ENCODE measurements at places on chromosomes 2 and 18.

- no peak for DNase-seq
Observed at GRCh38 chr2:207279520-207279919, 113.8 kb upstream of the KLF7 start.

- DNase-seq: no peak
Observed at GRCh38 chr2:9230051-9230802, 23.6 kb downstream of the ASAP2 start.

DNA sequence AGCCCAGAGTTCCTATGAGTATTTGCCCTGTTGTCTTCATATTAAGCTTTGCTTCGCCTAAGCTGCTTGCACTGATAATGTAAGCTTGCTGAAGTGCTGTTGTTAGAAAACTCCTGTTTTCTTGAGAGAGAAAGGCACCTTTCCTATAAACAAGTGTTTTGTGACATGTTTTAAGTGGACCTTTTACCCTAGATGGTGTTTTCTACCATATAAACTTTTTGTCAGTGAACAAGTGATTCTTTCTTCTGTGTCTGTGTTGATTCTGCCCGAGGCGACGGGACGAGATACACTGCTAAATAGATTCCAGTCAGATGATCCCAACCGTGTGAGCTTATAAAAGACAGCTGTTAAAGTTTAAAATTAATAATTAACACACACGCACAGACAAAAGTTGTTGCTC lies 24.1 kb downstream of the CABLES1 start:
- no peak for DNase-seq

DNA sequence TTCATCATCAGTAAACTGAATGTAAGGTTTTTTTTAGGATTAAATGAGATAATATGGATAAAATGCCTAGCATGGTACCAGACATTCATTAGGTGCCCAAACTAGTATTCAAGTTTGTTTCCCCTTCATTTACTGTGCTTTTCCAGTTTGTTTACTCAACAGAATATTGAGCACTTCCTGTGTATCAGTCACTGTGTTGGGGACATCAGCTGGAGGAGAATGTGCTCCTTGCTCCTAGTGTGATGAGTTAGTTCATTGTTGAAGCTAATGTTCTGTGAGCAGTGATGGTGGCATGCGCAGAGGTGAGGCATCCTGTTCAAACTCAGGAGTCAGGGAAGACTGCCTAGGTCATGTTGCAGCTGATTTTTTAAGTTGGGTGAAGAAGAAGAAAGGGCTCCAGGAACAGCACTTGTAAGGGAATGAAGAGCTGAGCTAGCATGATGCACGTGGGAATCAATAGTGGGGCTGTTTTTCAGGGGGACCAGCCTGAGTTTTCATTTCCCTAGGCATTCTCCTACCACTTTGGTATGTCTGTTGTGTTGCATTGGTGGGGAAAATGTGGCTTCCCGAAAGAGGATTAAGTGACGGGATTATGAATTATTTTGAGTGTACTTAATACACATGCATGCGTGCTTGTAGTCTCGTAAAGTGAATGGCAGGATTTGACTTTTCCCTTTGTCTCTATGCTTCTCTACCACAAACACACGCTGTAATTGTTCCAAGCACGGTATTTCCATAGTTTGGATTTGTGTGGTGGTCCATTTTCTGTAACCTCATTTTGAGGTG lies 23.7 kb downstream of the TTLL4 start:
- no peak for DNase-seq

DNA sequence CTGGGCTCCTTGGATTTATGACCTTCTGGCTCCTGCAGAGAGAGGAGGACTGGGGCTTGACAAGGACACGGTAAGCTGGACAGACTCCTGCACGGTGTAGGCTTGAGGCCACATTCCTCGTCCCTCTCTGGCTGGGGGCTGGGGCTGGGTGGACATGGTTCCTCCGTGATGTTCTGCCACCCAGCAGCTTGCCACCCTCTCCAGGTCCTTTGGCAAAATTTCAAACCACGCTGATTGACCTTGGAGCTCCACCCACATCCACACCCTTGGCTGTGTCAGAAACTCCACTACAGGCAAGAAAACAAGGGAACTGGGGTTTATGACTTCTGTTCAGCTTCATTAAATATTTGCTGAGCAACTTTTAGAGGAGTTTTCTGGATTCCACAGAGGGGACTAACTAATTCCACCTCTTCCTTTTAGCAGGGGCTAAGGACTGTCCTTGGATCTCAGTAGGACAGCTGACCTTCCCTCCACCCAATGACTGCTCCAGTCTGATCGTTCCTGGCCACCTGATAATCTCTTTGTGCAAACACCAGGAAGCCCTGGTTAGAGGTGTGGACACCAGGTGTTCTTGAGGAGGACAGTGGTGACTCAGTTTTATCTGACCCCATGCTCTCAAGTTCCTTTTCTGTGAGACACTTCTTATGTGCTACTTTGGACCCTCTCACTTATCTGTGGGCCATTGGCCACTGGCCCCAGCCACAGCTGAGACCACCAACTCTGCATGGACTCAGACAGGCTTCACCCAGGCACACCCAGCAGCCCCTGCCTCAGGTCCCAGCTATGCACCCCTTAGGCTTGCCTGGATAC lies 29.3 kb downstream of the GPR55 start:
- DNase-seq: no peak

GRCh38 chr2:210839034-210839433 lies 282.6 kb downstream of the CPS1 start:
- DNase-seq: no peak

DNA sequence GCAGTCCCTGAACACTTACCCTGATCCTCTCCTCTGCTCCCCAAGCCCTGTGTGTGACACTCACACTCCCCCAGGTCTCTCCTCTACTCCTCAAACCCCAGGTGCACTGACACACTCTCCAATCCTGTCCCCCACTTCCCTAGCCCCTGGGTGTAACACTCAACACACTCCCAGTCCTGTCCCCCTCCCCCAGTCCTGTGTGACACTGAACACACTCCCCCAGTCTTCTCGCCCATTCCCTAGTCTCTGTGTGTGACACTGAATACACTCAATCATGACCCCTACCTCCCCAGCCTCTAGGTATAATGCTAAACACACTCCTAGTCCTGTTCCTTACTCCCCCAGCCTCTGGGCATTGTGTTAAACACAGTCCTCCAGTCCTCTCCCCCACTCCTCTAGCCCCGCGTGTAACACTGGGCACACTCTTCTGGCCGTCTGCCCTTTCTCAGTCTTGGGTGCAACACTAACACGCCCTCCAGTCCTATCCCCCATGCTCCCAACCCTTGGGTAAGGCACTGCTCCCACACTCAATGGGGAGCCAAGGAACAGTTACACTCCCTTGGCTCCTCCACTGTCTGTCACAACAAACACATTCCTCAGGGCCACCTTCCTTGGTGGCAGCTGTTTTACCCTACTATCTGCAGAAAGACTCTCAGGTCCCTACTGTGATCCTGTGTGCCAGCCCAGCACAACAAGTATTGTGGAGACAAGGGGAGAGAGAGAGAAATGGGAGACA lies 82.5 kb upstream of the PKDCC start:
- DNase-seq: no peak

Data from CD4-positive, alpha-beta T cell treated with Interleukin-15 for 4 hours (primary cell).